ENCODE measurements at places on chromosomes 11 and 22. TPM values are rescaled to one million over a fixed set of nuclear protein-coding genes. Genes with fewer than 3 reads are reported as not detected.

The SLC25A45 gene
- total RNA-seq = 40.9 TPM

DNA sequence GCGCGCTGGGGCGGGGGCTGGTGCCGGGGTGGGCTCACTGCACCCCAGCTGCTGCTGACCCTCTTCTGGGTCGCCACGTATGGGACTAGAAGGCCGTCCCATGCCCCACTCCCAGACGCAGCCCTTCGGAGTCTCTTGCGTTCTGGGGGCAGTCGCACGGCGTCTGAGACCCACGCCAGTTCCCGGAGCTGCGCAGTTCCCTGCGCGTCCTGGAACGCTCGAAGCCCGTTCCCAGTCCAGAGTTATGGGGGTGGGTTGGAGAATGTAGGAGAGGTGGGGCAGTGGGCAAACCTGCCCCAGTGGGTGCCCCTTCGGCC lies 375 bp downstream of the LAYN start:
- H3K4me1 ChIP-seq = peaks cover 30% of the 10 kb centered on the region
- H3K36me3 ChIP-seq = peaks cover 5% of the 10 kb centered on the region
- H3K27me3 ChIP-seq = peaks cover 64% of the 10 kb centered on the region
- H3K4me3 ChIP-seq = no peak overlapping the region
- no peak overlapping the region for H3K27ac ChIP-seq
- DNase-seq = no peak

- H3K4me1 ChIP-seq = no peaks in the 10 kb centered on the region
- peaks cover 3% of the 10 kb centered on the region for H3K27me3 ChIP-seq
Measured at GRCh38 chr22:39184586-39185577, 32.4 kb upstream of the CBX7 start.

DNA sequence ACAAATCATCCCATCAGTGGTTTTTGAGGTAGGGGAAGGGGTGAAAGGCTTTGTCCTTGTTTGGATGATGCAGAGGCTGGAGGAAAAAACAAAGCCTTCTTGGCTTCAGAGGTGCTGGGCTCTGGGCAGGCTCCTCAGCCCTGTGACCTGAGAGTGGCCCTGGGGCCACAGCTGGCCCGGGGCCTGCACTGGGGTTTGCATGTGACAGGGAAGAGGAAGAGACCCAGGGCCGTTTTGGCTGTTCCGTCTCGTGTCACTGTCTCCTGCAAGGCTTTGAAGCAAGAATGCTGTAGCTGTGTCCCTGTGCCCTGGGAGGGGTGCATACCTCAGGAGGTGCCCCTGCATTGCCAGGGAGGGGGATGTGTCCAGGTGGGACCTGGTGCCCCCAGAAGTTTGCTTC lies 12.6 kb downstream of the ARHGAP8 start:
- H3K27me3 ChIP-seq = no peaks in the 10 kb centered on the region
- no peak overlapping the region for H3K27ac ChIP-seq
- H3K4me1 ChIP-seq = no peaks in the 10 kb centered on the region
- DNase-seq = no peak
- no peaks in the 10 kb centered on the region for H3K36me3 ChIP-seq

The TST gene
- total RNA-seq = 2.4 TPM

GRCh38 chr22:49433717-49434611 lies 393.7 kb downstream of the BRD1 start:
- H3K27ac ChIP-seq = no peak overlapping the region
- no peak for DNase-seq
- no peak overlapping the region for H3K4me3 ChIP-seq
- no peaks in the 10 kb centered on the region for H3K36me3 ChIP-seq

DNA sequence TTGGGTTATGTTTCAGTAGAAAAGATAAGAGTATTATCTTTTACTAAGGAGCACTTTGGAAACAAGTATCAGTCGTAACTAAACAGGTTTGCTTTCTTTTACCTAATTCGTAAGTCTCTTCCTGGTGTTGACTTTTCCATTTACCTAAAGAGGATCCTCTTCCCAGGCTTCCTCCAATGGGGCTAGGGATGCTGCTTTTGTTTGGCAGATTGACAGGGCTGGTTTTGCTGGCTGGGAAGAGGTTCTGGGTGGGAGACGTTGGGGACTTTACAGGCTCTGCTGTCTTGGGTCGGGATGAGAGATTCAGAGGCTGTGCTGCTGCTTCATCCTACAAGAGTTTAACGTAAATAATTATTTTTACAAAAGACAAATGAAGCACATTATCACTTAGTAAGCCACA lies 306.7 kb downstream of the SOX6 start:
- H3K27me3 ChIP-seq = no peaks in the 10 kb centered on the region
- no peaks in the 10 kb centered on the region for H3K4me1 ChIP-seq
- DNase-seq = no peak
- no peak overlapping the region for H3K27ac ChIP-seq

The CEP126 gene
- 0.55 TPM for total RNA-seq

- no peak for DNase-seq
- peaks cover 6% of the 10 kb centered on the region for H3K36me3 ChIP-seq
- peak overlapping the region; percentile 57 for H3K27ac ChIP-seq
- peaks cover 26% of the 10 kb centered on the region for H3K4me1 ChIP-seq
- H3K4me3 ChIP-seq = peak overlapping the region; percentile 88
Measured at GRCh38 chr11:8167796-8168195, 1.0 kb downstream of the RIC3 start.

Measured in activated CD4-positive, alpha-beta T cell treated with anti-CD3 and anti-CD28 coated beads, Interleukin-2, amount 10 ng/mL, durations not matched to agents 7 days and 5 days (primary cell).